ENCODE measurements at places on chromosomes 5 and 9.

- DNase-seq: no peak
These were observed 110.7 kb downstream of the CFAP95 start for GRCh38 chr9:69931340-69931739.

DNA sequence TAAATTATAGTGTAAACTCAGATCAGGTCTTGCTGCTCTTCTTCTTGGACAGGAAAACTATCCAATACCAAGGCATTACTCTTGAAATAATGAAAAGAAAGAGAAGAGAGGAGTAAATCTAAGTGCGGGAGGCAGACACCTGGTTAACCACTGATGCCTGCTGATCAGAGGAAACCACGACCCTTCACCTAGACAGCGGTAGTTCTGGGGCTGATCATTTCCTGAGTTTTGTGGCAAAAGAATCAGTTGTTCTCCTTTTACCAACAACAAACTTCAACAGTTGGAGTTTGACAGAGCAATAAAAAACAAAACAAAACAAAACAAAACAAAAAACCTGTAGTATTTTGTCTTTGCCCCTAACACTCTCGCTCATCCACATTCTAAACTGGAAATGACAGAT, 3.0 kb downstream of the RLN1 start:
- no peak for DNase-seq

- no peak for DNase-seq
These were observed 28.3 kb upstream of the NDFIP1 start for GRCh38 chr5:142080248-142080647.

- no peak for DNase-seq
These were observed 321.4 kb upstream of the WWC1 start for GRCh38 chr5:167969998-167970397.

DNA sequence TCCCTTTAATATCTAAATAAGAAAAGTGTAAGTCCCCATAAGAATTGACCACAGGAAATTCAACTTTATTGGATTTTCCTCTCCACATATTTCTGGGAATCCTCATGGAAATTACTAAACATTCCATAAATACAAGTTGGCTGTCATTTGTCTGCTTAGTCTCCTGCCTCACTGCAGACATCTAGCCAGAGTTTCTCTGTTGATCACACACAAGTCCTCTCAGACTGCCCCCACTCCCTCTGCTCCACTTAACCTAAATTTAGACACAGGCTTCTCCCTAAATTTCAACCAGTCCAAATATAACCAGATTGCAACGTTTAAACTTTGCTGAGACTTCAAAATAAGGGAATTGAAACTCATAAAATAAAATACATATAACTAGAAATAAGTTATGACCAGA, 982.1 kb downstream of the DTWD2 start:
- DNase-seq: no peak

GRCh38 chr5:92519811-92520632, 1061.0 kb downstream of the NR2F1-AS1 start:
- no peak for DNase-seq

Measured in cortex of kidney (tissue), 1 donor.